NCI-H187 treated with DMSO at 0.1 percent for 48 hours (cell line): ENCODE measurements at places on chromosomes 11 and 22.

DNA sequence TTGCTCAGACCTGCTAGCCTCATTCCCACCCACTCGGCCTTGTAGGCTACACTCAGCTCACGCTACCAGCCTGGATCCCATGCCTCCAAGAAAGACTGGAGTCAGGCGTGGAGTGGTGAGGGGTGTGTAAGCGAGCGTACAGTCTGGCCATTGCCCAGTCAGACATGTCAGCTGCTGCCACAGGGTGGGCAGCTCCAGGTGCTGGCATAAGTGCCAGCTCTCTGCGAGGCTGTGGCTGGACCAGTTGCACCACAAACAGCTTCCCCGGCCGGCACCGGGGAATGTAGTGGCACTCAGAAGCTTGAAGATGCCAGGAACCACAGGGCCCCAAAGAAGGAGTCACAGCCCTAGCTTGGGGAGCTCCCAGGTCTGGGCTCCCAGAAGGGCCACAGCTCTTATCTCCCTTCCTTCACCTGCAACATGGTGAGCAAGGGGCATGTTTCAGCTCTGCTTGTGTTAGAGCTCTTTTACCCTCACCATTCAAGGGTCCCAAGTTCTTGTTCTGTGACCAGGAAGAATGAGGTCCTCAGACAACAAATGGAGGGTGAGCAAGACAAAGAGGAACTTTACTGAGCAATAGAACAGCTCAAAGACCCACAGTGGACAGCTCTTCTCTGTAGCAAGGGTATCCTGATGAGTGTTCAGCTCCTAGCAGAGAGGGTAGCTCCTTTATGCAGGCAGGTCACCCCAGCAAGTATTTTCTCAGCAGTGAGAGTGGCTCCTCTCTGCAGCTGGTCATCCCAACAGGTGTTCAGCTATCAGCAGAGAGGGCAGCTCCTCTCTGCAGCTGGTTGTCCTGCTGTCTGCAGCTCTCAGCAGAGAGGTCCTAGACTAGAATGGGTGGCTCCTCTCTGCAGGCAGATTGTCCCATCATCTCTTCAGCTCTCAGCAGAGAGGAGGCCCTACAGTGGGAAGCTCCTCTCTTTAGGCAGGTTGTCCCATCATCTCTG, 6.0 kb downstream of the SBF2 start:
- DNase-seq, result no peak

GRCh38 chr11:12777208-12777874, 103.1 kb downstream of the TEAD1 start:
- no peak for DNase-seq

DNA sequence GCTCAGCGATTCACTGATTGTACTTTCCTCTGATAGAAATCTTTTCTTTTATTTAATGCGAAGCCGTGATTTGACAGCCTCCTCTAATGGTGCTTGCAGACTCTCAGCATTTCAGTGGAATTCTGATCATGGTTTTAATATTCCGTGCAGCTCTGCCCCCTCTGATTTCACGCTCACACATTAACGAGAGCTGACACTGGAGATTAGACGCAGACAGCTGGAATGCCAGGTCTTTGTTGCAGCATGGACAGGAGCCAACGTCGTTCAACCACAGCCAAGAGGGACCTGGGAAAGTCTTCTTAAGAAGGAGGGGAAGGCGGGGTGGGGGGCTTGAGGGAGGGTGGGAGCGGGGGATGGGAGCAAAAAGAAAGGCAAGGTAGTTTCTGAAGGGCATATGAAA, 186.4 kb downstream of the BLID start:
- peak; percentile 69 for DNase-seq

- DNase-seq, result no peak
Observed at GRCh38 chr11:27319072-27319471, 43.9 kb downstream of the CCDC34 start.

- no peak for DNase-seq
Observed at GRCh38 chr22:20430101-20430719, 7.4 kb downstream of the SCARF2 start.

- no peak for DNase-seq
Observed at GRCh38 chr11:128603752-128604414, 16.5 kb upstream of the ETS1 start.

GRCh38 chr11:97786961-97787360, 1233.8 kb upstream of the CNTN5 start:
- DNase-seq, result no peak

GRCh38 chr22:47304191-47304831, 541.9 kb downstream of the TBC1D22A start:
- no peak for DNase-seq

DNA sequence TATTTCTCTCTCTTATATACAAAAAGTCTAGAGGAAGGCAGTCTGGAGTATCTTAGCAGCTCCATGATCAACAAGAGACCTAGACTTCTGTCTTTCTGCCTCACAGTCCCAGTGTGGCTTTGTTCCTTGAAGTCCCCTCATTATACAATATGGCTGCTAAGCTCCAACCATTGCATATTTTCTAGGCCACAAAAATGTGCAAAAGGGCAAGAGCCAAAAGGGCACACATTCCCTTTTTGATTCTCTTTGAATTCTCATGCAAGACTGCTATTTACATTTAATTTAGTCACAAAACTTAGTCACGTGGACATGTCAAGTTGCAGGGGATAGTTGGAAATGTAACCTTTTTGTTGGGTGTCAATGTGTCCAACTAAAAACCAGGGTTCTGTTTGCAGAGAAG, 64.2 kb upstream of the OLFML1 start:
- DNase-seq, result no peak

DNA sequence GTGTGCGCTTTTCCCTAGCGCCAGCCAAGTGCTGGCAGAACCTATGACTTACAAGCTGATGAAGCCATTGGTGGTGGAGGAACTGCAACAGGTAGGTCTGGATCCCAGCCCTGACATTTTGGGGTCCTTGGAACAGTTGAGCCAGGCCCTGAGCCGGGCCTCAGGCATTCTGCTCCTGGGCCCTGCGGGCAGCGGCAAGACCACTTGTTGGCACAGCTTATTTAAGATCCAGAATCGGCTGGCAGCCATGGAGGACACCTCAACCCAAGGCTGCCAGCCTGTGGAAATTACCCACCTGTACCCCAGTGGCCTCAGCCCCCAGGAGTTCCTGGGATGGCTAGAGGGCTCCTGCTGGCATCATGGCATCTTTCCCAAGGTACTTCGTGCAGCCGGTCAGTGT, 49.7 kb downstream of the DNHD1 start:
- no peak for DNase-seq

GRCh38 chr11:84828616-84829015, 798.5 kb downstream of the DLG2 start:
- no peak for DNase-seq

DNA sequence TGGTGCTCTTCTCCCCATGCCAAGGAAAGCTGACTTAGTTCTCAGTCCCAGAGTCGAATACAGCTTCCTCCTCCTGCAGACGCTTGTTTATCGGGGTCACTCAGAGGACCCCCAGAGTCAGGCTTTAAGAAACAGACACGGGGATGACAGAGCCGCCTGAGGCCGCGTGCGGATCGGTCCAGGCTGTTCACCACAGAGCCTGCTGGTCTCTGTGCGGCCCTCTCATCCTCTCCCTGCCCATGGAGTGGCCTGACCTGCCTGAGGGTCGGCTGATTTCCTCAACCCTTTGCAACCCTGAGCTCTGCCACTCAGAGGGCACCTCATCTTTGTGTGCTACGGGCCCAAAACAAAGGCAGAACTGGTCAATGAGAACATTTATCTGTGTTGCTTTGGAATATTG, 2.1 kb downstream of the GAL start:
- DNase-seq, result no peak

DNA sequence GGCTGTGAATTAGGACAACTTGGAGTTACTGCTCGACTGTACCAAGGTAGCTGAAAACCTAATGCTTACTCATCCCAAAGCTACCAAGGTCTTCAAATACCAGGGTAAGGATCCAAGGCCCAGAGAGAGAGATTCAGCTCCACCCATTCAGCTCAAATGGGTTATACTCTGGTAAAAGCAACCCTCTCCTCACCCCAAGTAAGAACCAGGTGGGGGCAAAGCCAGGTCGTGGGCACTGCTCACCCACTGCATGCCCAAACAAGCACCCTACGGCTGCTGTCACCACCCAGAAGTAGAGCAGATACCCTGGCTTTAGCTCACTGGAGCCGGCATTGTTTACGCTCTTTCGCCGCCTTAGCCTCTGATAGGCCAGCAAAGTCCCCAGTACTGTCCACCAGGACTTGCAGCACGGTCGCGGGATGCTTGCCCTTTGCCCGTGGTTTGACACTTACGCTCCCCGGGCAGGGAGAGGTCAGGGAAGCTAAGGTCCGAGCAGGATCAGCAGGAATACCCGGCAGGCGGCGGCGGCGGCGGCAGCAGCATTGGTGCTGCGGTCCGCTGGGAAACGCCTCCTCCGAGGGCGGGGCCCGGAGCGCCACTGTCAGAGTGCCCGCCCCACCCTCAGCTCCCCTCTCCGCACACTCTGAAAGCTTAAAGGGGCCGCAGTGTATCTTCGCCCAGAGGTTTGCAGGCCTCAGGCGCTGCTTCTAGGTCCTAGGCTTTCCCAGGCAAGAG, 19.6 kb downstream of the CKAP5 start:
- no peak for DNase-seq

GRCh38 chr22:30665786-30666185, 1.9 kb downstream of the DUSP18 start:
- DNase-seq, result no peak

DNA sequence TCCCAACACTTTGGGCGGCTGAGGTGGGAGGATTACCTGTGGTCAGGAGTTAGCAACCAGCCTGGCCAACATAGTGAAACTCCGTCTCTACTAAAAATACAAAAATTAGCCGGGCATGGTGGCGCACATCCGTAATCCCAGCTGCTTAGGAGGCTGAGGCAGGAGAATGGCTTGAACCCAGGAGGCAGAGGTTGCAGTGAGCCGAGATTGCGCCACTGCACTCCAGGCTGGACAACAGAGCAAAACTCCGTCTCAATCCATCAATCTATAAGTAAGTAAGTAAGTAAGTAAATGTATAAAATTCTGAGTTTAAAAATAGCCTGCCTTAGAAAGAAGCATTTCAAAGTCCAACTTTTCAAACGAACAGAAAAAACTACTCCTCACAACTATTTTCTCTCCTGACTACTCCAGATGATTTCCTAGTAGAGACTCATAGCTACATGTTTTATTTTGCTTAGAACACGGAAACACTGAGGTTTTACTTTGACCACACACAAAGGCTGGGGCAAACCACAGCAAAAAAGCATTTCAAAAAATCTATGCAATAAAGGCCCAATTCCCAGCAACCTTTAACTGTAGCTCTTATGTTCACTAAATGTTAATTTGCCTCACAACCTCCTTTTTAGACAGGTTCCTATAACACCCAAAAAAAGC, 16.3 kb downstream of the SPTY2D1 start:
- no peak for DNase-seq

GRCh38 chr11:82634091-82634490, 99.6 kb downstream of the FAM181B start:
- no peak for DNase-seq

GRCh38 chr11:1864231-1864630, 11.3 kb downstream of the LSP1 start:
- no peak for DNase-seq

GRCh38 chr22:42202048-42202447, 68.4 kb downstream of the TCF20 start:
- no peak for DNase-seq

DNA sequence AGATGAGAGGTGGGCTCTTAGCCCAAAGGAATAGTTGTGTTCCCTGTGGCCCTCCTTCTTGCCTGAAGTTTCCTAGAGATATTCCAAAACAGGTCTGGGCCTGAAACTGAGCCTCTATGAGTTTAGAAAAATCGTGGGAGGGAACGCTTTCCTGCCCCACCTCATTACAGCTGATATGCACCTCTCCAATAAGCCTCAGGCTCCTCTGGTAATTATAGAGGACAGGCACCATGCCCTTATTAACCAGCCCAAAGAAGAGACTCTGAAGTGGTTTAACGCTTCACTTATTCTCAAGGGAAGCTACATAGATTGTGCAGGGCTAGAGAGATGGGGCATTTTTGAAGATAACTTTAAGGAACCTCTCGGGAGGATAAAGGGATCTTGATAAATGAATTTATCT, 3.4 kb upstream of the MPZL2 start:
- DNase-seq, result no peak

DNA sequence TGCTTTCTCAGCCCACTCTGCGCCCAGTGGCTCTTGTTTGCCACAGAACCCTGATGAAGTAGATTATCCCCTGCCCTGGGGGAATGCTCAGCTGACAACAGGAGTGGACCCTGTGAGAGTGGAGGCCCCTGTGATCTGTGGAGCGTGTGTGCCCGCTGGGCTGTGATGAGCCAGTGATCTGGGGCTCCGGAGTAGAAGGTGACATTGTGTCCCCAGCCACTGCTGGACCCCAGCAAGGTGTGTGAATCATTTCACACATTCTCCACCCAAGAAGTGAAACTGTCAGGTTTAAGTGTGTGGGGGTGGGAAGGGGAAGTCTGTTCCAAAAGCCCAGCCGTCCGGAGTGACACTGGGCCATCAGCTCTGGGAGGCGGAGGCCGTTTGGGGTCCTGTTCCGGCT, 33.1 kb upstream of the GRAMD4 start:
- DNase-seq, result no peak

DNA sequence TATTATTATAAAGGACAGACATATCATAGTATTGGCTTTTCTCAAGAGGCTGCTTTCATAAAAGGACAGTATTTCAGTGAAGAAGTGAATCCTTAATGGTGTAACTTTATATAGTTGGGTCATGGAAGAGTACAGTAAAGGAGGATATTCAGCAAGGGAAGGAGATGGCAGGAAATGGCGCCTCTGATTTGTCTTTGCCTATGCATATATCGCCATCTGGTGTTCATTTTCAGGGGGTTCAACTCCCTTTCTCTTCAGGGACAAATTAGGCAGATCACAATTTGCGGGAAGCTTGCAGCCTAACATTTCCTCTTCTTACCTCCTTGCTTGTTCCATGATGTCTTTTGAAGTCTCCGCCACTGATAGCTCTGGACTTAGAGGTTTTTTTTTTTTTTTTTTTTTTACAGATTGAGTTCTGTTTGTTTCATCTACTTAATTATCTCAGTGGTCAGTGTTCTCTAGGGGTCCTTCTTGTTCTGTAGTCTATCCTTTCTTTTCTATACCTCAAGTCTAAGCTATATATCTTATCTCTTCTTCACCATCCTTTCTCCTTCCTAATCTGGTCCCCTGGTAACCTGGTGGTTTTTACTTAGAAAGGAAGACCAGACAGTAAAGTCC, 21.8 kb upstream of the RRM1 start:
- DNase-seq, result peak; percentile 50

DNA sequence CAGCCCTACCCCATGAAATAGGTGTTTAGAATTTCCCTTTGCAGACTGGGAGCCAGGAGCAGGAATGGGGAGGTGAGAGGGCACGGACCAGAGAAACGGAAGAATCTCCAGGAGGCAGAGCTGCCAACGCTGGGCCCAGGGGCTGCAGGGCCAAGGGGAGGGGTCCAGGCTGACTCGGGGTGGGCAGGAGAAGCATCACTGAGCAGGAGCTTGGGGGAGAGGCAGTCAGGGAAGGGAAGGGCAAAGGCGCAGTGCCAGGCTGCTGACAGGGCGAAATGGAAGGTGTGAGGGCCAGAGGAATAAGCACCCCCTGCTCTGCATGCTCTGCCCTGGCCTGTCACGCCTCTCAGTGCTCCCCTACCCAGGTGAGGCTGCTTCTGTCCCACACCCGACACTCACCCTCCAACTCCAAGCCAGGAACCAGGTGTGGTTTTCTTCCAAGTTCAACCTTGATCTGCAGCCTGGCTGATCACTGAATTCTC, 14.5 kb downstream of the LRRC32 start:
- no peak for DNase-seq
